ENCODE measurements at places on chromosomes 4 and X. TPM values are rescaled to one million over a fixed set of nuclear protein-coding genes. Genes with fewer than 3 reads are reported as not detected.

HMGN5 gene
- 7.5 TPM for total RNA-seq

SASH3 gene
- 4.5 TPM for total RNA-seq

PPARGC1A gene
- 48.4 TPM for total RNA-seq

IQCM gene
- total RNA-seq = 3.4 TPM

TMEM144 gene
- total RNA-seq = 18.3 TPM

- H3K27ac ChIP-seq = peak overlapping the region; percentile 17
- H3K27me3 ChIP-seq = no peaks in the 10 kb centered on the region
- no peak overlapping the region for H3K4me3 ChIP-seq
- no peaks in the 10 kb centered on the region for H3K36me3 ChIP-seq
- peaks cover 7% of the 10 kb centered on the region for H3K4me1 ChIP-seq
These were observed 138.6 kb upstream of the NKX1-1 start for GRCh38 chr4:1544861-1545281.

GRCh38 chr4:183962419-183962818 lies 57.3 kb downstream of the STOX2 start:
- no peaks in the 10 kb centered on the region for H3K4me1 ChIP-seq
- H3K36me3 ChIP-seq = no peaks in the 10 kb centered on the region
- no peak overlapping the region for H3K4me3 ChIP-seq
- no peaks in the 10 kb centered on the region for H3K27me3 ChIP-seq

DNA sequence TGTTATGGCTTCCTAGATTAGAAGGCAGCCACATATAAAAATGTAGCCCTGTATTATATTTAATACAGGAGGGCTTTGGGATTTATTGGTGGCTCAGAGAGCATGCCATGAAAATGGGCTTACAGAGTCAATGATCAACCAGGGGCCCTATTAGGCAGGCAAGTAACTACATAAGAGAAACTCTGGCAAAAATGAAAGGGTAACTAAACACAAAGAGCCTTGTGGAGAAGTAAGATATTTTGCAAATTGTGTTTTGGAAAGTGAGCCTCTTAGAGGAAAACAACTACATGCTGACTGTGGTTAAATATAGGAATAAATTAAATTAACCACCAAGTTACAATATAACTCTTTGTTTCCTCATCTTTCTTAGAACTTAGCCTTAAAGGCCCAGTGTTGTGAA lies 5.5 kb downstream of the SAT1 start:
- DNase-seq = no peak
- H3K27me3 ChIP-seq = no peaks in the 10 kb centered on the region
- H3K36me3 ChIP-seq = no peaks in the 10 kb centered on the region
- no peak overlapping the region for H3K4me3 ChIP-seq

GRCh38 chr4:48931459-48931858 lies 24.9 kb upstream of the OCIAD2 start:
- no peaks in the 10 kb centered on the region for H3K36me3 ChIP-seq
- no peak for DNase-seq
- H3K4me1 ChIP-seq = no peaks in the 10 kb centered on the region
- H3K4me3 ChIP-seq = no peak overlapping the region
- no peaks in the 10 kb centered on the region for H3K27me3 ChIP-seq
- H3K27ac ChIP-seq = no peak overlapping the region

- no peaks in the 10 kb centered on the region for H3K36me3 ChIP-seq
- H3K4me1 ChIP-seq = no peaks in the 10 kb centered on the region
- H3K4me3 ChIP-seq = no peak overlapping the region
- H3K27ac ChIP-seq = no peak overlapping the region
- no peaks in the 10 kb centered on the region for H3K27me3 ChIP-seq
- DNase-seq = no peak
These were observed 448.3 kb upstream of the ZFP42 start for GRCh38 chr4:187547316-187547715.

All from colonic mucosa (tissue), 4 donors.